CD4-positive, alpha-beta T cell treated with Interleukin-4 for 1 hour (primary cell): ENCODE measurements at places on chromosomes 11 and 22.

DNA sequence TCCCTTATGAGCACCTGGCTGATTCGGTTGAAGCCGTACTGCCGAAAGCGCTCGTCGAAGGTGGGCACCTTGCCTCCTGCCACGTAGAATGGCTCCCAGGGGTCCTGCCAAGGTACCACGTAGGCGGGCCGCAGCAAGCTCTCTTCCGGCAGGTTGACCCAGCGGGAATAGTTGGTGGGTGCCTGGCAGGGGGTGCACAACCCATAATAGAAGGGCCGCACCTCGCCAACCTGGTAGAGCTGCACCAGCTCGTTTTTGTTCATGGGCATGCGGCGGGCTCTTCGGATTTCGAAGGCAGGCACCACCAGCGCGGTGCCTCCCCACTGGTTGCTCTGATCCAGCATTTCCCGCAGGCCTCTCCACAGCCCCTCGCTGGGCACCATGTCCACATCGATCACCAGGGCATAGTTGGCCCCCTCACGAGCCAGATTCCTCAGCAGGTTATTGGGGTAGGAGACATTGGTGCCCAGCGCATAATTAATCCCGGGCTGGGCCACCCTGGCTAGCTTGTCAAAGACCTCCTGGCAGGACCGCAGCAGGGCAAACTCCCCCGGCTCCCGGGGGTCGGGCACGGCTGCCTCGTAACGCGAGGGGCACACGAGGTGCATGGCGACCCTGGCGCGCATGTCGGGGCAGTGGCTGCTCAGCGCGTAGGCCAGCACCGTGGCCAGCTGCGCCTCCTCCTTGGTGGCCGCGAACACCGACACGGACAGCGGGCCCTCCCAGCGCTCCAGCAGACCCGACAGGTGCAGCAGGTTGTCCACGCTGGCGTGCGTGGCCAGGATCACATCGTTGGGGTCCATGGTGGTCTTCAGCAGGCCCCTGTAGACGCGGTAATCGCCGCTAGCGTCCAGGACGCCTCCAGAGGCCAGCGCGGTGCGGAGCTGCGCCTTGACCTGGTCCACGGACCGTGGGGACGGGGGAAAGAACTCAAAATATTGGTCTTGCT, 679 bp downstream of the B4GAT1 start:
- no peak for DNase-seq

DNA sequence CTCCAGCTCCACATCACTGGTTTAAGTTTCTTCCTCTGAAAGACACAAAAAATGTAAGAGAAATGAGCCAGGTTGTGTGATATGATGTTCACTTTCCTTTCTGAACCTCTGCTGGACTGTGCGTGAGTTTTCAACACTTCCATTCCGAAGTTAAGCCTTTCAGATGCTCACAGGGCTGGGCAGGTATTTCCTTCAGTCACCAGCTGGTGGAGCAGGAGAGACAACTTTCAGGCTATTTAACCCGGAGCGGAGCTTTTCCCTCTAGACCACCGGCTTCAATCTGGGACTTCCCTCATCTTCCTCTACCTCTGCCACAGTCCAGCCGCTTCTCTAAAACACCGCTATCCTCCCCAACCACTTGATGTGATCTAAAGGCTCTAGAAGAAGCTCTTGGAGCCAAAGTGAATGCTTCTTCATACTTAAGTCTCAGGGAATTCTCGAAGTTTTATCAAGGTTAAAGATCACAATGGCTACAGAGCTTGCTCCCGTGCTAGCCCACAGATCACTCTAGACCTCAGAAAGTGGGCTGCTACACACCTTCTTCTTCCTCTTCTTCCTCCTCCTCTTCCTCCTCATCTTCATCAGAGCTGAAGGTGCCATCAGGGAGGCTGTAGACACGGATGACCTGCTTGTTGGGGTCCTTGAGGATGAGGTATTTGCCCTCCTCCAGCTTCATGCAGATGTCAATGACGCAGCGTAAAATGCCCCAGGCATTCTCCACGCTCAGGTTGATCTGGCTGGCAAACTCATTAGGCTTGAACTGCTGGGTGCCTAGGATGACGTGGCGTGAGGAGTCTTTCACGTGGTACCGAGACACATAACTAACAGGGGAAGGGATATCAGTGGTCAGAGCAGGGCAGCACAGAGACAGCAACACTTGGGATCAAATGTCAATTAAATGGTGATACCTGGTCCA, 4.4 kb upstream of the FOXRED2 start:
- DNase-seq = peak; percentile 39

GRCh38 chr11:55503449-55503848, 50.8 kb upstream of the OR4C15 start:
- no peak for DNase-seq

DNA sequence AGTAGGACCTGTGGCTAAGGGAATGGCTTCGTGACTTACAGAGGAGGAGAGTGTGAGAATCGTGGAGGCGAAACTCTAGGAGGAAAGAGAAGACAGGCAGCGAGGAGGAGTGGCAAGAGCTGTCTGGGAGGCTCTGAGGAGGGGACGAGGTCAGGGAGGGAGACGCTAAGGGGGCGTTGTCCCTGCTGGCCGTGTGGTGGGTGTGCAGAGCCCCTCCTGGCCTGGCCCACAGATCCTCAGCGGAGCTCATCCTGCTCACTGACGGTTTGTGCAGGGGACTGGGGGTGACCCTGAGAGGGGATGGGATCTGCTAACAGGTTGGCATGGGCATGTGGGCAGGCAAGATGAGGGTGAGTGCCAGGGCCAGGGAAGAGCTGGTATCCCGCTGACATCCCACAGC, 56.5 kb upstream of the PRR5 start:
- no peak for DNase-seq

- no peak for DNase-seq
Observed at GRCh38 chr11:93017821-93018690, 48.6 kb downstream of the MTNR1B start.

DNA sequence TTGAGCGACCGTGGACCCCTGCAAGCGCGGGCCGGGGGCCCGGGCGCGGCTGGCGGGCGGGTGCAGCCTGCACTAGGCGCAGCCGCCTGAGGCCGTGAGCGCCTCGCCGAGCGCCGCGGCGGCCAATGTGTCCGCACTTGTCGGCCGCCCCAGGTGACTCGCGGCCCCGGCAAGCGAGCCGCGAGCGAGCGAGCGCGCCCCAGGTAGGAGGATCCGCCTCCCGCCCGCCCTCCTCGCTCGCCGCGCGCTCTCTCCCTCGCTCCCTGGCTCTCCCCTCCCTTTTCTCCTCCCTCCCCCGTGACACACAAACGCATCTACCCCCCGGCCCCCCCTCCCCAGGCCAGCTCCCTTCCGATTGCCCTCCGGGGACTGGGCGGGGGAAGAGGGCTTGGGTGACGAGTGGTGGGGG, at the start of gene WNT7B:
Gene WNT7B, minus strand, starts transcription at position 160 of the 409 bp plus-strand sequence. CDS start 408 bp downstream, outside the sequence.
- DNase-seq = no peak

DNA sequence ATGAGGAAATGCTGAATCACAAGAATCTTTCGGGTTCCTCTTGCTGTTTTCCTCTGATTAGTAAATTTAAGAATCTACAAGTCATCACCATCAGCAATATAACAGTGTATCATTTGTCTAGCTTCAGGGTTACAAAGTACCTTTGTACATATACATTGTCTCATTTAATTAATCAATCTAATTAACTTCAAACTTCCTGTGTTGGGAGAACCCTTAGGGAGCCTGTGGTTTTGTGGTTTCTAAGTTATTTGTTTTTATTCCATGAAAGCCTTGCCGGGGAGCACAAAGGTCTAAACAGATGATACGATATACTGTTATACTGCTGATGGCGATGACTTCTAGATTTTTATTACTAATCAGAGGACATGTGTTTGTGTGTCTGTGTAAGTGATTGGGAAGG, 41.0 kb downstream of the TIMP3 start:
- no peak for DNase-seq

- DNase-seq = no peak
Observed at GRCh38 chr11:46666516-46666915, 33.9 kb downstream of the ARHGAP1 start.

DNA sequence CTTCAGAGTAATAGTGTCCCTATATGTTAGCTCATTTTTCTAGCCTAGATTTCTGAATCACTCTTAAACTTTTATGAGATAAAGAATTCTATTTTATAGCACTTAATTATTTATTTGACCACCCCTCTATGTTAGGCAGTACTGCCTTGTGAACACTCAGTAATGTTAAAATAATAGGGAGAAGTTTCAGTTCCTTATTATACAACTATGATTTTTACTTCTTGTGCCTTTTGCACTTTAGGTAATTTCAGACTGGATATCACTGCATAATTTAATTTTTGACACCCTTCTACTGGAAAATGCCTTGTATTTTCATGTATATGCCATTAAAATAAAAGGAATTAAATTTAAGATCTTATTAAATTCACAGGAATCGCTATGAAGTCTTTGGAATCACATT, 3.1 kb downstream of the BCO2 start:
- DNase-seq = no peak

DNA sequence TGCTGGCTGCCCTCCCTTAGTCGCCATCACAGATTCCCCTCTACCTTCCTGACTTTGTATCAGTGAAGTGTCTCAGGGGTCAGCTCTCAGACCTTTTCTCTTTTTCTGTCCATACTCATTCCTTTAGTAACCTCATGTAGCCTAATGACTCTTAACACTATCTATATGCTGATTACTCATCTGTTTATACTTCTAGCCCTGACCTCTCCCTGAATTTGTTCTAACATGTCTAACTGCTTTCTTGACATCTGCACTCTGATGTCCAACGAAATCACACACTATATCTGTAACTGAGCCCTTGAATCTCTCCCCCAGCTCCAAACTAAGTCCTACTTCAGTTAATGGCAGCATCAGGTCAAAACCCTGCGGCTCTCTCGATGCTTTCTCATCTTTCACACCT, 135.8 kb upstream of the TIMP3 start:
- DNase-seq = no peak

GRCh38 chr11:94742665-94743064, 25.5 kb upstream of the AMOTL1 start:
- DNase-seq = no peak

DNA sequence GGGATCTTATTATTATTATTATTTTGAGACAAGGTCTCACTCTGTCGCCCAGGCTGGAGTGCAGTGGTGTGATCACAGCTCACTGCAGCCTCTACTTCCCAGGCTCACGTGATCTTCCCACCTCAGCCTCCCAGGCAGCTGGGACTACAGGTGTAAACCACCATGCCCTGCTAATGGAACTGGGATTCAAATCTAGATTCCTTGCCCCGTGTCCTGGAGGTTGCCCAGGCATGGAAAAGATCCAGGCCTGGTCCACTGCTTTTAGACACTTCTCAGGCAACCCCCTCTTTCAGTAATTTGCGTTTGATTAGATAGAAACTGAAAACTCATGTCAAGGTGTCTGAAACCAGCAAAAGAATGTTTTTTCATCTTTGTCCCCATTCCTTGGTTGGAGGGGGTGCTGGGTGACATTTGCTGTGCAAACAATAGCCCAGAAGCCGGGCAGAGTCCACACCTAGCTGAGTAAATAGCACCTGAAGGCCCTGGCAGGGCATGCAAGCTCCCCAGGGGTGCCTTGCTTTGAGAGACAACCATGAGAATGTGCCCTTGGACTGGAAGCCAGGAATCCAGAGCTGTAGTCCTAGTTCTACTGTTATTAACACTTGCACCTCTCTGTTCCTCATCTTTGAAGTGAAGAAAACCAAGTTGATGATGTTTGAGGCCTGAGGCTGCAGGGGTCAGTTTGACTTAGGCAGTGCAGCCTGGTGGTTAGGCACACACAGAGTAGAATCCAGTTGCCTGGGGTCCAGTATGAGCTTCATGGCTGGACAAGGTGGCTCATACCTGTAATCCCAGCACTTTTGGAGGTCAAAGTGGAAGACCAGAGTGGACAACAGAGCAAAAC, 19.1 kb upstream of the XBP1 start:
- DNase-seq = no peak

- no peak for DNase-seq
Observed at GRCh38 chr11:10911907-10912306, 54.1 kb upstream of the ZBED5 start.

DNA sequence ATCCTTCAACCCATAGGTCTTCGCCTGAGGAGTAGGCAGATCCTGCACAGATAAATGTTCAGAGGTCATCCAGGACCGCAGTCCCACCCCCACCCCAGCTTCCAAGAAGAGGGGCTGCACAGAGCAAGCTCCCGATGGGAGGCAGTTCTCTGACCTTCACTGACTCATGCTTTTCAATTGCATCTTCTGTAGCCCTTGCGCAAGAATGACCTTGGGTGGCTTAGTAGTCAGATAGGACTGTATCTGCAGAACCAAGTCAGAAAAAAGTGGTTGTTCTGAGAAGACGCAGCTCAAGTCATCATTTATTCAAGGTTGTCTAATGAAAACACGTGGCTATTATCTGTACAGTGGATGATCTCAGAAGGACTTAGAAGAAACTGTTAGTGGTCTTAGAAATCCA, 16.4 kb upstream of the GRAMD1B start:
- DNase-seq = no peak

DNA sequence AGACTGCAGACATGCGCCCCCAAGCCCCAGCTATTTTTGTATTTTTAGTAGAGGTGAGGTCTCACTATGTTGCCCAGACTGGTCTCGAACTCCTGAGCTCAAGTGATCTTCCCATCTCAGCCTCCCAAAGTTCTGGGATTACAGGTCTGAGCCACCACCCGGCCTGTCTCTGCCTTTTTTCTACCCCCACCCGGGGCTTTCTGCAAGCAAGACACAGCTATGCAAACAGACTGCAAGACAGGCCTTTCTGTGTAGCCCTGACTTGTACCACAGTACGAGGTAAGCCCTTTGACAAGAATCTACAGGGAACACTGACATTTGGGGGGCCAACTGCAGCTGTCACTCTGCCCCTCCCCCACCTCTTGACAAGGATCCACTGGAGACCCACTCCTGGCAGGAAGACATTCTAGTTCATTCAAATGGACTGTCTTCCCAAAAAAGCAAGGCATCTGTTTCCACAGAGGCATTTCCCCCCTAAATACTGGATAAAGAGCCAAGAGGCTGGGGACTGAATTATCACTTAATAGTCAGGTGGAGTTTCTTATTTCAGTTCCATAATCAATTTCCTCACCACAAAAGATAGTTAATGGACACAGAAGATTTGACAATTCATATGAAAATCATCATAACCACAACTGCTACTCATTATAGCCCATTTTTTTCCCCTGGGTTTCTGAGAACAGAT, 118.2 kb downstream of the ABTB2 start:
- no peak for DNase-seq

GRCh38 chr22:48320683-48321451, 1506.8 kb downstream of the BRD1 start:
- no peak for DNase-seq

GRCh38 chr11:95453616-95454171, 222.7 kb upstream of the SESN3 start:
- DNase-seq = no peak

DNA sequence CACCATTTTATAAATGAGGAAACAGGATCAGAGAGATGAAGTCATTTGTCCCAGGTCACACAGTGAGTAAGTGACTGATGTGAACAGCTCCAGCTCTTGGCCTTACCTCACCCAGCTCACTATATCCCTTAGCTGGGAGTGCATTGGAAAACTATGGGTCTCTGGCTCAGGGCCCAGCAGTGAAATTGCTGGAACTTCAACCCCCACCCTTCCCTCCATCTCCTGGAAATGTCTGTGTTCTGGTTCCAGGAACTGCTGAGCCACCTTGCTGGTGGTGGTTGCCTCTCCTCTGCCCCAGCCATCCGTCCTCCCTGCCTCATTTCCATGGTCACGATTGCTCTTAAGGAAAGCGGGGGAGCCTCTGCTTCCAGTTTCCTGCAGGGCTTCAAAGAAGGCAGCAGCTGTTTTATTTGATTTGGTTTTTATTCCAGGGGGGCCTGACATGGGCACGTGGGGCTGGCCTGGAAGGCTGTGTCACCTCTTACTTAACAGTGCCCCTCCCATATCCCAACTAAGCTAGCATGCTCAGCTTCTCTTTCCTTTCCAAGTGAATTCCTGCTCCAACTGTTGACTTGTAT, 46.2 kb upstream of the CSTF3 start:
- no peak for DNase-seq
